ENCODE measurements at places on chromosomes 2 and 18. TPM values are rescaled to one million over a fixed set of nuclear protein-coding genes. Genes with fewer than 3 reads are reported as not detected.
A peak's percentile ranks its signal among the peaks of the same experiment; 100 is the strongest.

DNA sequence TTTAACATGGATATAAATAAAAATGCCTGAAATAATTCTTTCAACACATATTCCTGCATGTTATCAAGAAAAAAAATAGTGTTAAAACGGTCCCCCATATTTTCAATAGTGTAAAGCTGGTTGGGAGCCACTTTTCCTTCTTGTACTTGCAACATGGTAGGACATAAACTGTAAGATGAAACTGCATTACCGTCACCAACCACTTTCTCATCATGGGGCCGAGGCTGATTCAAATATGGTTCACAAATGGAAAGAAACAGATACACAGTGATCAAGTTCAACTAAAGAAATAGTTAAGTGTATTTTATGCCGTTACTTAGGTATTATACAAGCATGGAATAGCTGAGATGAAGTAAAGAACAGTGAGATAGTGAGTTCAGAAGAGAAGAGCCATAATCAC, 360.7 kb downstream of the ZEB2 start:
- no peak for DNase-seq

- DNase-seq, result no peak
Measured at GRCh38 chr2:219078126-219078525, 17.4 kb upstream of the IHH start.

GRCh38 chr2:233240897-233241296, 10.6 kb upstream of the ATG16L1 start:
- DNase-seq, result no peak

GRCh38 chr18:30730915-30731314, 311.6 kb downstream of the DSC3 start:
- DNase-seq, result no peak

Gene SPDYA
- polyA plus RNA-seq, result 0.14 TPM

GRCh38 chr2:16671760-16672159, 6.1 kb upstream of the CYRIA start:
- DNase-seq, result no peak

DNA sequence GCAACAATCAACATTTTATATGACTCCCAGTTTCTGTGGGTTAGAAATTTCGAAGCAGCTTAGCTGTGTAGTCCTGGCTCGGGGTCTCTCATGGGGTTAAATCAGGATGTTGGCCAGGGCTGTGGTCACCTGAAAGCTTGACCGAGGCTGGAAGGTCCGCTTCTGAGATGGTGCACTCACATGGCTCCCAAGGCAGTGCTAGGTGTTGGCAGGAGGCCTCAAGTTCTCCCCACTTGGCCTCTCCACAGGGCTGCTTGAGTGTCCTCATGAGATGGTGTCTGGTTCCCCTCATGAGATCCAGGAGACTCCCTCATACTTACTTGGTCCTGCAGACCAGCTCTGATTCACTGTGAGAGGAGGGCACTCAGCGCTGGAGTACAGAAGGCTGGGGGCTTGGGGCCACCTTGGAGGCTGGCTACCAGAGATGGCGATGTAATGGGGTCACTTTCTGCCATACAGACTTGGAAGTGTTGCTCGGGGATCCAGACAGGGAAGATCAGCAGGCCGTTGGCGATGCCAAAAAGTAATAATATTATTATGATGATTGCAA, 98.8 kb downstream of the INHBB start:
- no peak for DNase-seq

Gene GALR1
- polyA plus RNA-seq, result not detected

Gene DPP10
- polyA plus RNA-seq, result not detected

DNA sequence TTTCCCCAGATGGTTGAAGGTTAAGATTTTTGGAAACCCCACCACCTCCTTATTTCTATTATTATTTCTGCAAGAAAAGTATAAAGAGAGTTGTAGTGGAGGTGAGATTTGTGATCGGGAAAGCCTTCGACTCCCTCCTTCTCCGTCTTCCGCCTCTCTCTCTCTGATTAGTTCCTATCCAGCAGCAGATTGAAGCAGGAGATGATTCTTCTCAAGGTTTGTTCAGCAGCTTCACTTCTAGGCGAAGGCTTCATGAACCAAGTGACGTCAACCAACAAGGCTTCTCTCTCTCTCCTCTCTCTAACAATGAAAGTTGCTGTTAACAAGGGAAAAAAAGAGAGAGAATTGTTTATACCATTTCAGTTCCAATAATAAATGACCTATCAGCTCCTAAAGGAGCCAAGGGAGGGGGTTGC, at the start of gene BAZ2B:
Gene BAZ2B (minus strand): TSS at position 263 of the 416 bp plus-strand sequence. CDS start 137,829 bp downstream, outside the sequence.
- peak; percentile 31 for DNase-seq

Gene KCTD1
- polyA plus RNA-seq, result 32.1 TPM

Gene KIF1A
- polyA plus RNA-seq, result 0.26 TPM

DNA sequence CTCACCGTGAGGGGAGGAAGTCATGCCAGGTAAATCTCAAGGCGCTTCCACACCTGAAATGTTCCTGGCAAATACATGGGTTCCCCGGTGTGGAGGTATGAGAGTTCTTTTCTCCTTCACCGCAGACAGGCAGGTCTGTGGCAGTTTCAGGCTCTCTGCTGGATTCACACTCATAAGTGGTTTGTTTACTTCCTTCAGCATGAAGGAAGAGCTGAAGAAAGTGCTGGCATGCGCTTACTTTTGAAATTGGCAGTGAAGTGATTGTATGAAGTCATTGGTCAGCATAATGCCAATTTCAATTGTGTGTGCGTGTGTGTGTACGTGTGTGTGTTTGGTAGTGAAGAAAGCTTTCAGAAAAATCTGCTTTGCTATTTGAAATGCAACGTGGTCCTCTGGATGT, 43.4 kb downstream of the RNF144A start:
- no peak for DNase-seq

GRCh38 chr2:29012211-29012681, 31.1 kb downstream of the TOGARAM2 start:
- DNase-seq, result no peak

Gene TCF23
- not detected for polyA plus RNA-seq

Gene CIDEA
- not detected for polyA plus RNA-seq

Gene AKAIN1
- polyA plus RNA-seq, result not detected

Gene RBMS1
- 55.8 TPM for polyA plus RNA-seq

Gene ASXL2
- 9.9 TPM for polyA plus RNA-seq

DNA sequence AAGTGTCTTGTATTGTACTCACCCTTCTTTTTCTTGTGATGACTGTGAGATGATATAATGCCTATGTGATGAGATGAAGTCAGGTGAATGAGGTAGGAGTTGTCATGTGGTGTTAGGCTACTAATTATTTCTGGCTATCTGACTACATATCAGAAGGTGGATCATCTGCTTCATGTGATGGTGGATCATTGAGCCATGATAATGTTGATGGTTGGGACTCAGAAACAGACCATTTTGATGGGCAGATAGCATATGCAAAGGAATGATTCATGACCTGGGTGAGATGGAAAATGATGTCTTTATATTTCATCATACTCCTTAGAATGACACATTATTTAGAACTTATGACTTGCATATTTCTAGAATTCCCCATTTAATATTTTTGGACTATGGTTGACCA, 19.5 kb downstream of the ANKRD30B start:
- no peak for DNase-seq

Gene TLX2
- polyA plus RNA-seq, result 0.58 TPM

DNA sequence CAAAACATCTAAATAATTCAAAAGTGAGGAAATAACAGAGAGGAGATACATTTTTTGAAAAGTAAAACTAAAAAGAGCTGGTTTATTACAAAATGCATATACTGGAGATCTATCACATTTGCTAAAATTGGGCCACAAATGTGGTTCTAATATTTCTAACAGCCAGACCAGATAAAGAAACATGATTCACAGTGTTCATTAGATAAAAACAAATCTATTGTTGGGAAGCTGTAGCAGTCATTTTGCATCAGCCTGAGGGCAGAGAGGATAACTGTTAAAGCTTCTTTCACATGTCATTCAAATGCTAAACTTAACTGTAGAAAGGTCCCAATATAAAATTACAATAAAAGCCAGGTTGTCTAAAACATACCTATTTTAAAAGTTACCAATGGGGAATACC, 148.3 kb downstream of the GULP1 start:
- DNase-seq, result no peak

Gene CRYGC
- not detected for polyA plus RNA-seq

- DNase-seq, result no peak
Measured at GRCh38 chr18:62736077-62736855, 20.9 kb downstream of the PHLPP1 start.

DNA sequence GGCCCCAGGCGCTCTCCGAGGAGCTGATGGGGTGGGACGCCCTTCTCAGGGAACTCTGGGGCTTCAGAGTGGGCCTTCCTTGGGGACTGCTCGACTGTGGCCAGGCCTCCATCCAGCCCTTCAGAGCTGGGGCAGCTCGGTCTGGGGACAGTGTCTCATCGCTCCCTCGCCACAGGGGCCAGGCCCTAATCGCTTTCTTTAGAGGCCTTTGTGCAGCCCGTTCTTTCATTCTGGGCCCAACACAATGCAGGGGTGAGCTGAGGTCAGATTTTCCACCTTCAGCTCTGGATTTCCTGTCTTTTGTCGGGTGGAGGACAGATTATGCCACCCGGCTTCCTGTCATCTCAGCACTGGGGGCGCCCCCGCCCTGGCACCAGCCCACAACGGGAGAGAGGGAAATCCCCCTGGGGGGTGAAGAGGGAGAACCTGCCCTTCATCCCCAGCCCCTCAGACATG, 25.2 kb downstream of the MYCN start:
- no peak for DNase-seq

GRCh38 chr2:64296695-64297346, 152.6 kb upstream of the PELI1 start:
- no peak for DNase-seq

DNA sequence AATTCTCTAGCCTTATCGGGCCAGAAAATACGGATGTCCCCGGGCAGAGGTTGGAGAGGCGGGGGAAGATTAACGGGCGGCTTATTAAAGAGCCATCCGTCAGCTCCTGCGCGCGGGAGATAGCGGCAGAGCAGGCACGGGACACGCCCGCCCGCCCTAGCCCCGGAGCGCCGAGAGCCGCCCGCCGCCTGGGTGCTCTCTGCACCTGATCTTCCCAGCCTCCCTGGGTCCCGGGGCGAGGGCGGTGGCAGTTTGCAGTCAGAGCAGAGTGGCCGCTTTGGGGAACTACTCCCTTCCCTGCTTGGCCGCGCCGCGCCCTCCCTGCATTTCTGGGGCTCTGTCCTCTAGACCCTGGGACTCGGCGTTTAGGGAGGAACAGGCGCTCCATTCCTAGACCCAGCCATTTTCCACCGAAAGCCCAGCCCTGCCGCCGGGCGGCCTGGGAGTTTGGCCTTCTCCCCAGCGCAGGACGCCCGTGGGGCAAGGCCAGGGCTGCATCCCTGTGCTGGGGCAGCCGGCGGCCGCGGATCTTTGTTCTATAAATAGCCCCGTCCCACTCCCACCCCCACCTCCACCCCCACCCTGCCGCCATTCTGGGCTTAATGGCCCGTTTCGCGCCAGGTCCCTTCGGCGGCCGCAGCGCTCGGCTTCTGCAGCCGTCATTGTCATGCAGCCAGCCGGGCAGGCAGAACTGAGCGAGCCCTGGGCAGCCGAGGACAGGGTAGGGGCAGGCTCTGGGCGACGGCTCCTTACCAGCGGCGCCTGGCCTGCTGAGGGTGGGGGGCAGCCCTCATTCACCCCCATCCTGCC, 6.6 kb downstream of the GAD1 start:
- DNase-seq, result no peak

Gene MEIS1
- 2.0 TPM for polyA plus RNA-seq

Gene HADHA
- polyA plus RNA-seq, result 122 TPM

DNA sequence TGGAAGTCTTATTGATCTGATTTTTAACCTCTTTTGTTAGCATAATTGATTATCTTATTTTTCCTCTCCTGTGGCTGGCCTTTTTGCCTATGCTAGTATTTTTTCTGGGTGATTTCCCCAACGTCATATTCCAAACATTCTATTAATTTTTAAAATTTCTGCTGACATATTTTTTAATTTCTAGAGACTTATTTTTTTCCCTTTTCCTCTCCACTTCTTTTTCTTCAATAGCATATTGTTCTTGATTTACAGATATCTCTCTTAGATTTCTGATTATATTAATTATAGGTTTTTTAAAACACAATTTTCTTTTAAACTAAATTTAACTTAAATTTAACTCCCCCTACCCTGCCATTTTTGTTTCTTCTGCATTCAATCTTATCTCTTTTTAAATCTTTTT, 47.2 kb upstream of the NR4A2 start:
- no peak for DNase-seq

Data from A549 (cell line).